ENCODE measurements at places on chromosomes 16 and 17.

DNA sequence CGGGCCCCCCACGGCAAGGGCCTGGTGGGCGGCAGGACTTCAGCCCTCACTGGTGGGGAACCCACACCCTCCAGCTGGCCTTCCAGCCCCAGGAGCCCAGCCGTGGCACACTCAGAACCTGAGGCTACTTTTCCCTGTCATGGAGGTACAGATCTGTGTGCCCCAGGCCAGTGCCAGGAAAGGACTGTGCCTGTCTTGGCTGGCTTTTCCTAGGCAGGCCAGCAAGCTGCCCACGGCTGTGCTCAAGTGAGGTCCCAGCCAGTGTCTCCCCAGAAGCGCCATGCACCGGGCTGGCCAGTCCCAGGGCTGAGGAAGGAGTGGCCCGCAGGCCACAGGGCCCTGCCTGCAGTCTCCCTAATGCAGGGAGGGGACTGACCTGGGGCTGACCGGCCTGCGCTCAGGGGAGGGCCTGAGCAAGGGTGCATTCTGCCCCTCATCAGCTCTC is 16.6 kb downstream of the ENGASE start:
- DNase-seq: no peak

GRCh38 chr17:64156670-64157069 is 26.7 kb upstream of the ERN1 start:
- no peak for DNase-seq

- DNase-seq: no peak
Observed at GRCh38 chr17:29603109-29603674, 10.3 kb downstream of the ANKRD13B start.

GRCh38 chr16:2691491-2692248 is 9.3 kb downstream of the KCTD5 start:
- DNase-seq: no peak

- no peak for DNase-seq
Observed at GRCh38 chr16:66397736-66398433, 29.2 kb upstream of the BEAN1 start.

- no peak for DNase-seq
Observed at GRCh38 chr17:43410557-43411368, 12.0 kb downstream of the ARL4D start.

GRCh38 chr16:53924331-53925106 is 220.6 kb downstream of the FTO start:
- DNase-seq: no peak

DNA sequence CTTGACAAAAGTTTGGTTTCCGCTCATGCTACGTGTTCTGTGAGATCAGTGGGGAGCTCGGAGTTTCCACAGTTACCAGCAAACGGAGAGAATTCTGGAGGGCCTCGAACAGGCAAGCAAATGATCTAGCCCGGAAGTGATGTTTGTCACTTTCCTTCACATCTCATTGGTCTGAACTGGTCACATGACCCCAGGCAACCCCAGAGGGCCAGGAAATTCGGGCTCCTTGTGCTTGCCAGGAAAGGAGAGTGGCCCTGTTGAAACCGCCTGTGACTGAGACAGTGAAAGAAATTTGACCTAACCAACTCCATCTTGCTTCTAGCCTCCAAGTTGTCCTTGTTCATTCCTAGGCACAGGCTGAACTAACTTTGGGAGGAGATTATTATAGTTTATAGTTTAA is 23.0 kb downstream of the SPPL2C start:
- no peak for DNase-seq

DNA sequence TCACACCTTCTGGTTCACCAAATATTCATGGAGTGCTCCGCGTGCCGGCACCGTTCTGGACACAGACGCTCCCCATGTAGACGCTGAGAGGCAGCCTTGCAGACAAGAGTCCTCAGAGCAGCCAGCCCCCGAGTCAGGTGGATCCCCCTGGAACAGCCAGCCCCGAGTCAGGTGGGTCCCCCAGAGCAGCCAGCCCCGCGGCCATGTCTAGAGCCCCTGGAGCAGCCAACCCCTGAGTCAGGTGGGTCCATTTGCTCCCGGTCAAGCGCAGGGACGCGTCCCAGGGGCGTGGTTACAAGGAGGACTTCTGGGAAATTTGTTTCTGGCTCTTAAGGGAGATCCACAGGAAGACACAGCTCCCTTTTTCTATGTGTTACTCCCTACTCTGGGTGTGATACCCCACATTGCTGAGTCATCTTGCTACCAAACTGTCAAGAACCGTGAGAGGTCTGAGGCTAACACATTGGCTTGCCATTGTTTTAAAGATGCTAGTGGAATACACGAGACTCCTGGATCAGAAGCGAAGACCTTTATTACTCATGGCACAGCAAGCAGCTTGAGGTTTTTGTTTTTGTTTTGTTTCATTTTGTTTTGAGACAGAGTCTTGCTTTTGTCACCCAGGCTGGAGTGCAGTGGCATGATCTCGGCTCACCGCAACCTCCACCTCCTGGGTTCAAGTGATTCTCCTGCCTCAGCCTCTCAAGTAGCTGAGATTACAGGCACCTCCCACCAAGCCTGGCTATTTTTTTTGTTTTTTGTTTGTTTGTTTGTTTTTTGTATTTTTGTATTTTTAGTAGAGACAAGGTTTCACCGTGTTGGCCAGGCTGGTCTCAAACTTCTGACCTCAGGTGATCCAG is 43.3 kb upstream of the CBFA2T3 start:
- DNase-seq: no peak

DNA sequence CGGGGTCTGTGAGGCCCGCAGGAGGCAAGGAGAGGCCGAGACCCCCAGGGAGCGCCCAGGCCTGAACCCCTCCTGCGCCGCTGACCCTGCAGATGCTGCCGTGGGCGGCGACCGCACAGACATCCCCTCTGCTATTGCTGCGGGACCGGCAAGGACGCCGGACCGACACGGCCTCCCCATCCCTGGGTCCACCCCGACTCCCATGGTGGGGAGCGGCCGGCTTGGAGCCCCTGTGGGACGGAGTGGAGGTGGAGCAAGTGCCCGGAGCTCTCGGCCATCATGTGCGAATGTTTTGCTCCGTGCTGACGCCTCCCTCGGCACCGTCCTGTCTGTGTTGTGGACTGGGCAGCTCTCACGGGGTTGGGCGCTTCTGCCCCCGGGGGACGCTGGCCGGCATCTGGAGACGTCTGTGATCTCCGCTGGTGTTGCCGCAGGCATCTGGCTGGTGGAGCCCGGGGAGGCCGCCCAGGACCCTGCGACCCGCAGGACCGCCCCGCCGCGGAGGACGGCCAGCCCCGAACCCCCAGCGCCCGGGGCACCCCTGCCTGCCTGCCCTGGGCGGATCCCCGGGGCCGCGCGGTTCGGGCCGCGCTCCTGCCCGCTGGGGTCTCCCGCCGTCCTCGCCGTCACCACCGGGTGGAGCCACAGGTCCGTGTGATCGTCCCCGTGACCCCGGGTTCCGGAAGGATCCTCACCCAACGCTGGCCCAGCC is 12.8 kb upstream of the GNG13 start:
- no peak for DNase-seq

GRCh38 chr16:54489225-54490111 is 202.9 kb upstream of the IRX3 start:
- DNase-seq: no peak

DNA sequence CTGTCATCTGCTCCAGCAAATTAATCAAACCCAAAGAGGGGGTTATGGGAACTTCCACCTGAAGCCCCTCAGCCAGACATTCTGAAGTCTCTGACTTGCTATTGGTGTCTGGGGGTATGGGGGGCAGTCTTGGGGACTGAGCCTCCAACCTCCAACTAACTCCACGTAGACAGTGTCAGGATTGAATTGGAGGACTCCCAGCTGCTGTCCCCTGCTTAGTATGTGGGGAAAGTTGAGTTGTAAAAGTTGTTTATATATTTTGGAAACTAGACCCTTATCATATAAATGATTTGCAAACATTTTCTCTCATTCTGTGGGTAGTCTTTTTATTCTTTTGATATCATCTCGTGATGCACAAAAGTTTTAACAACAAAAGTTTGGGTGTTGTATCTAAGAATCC is 689.2 kb downstream of the WWOX start:
- no peak for DNase-seq

- DNase-seq: no peak
Observed at GRCh38 chr17:49434821-49435670, 20.4 kb upstream of the PHB1 start.

DNA sequence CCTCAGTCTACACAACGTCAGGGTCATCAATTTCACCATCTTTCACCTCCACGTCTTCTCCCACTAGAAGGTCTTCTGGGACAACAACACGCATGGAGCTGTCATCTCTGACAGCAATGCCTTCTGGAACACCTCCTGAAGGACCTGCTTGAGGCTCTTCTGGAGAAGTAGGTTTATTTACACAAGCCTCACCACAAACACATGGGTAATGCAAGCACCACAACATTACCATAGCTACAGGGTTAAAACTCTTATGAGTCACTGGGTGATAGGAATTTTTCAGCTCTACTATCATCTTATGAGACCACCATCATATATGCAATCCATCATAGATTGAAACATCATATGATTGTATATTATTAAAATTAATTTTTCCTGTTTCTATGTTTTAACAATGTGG is 215.4 kb downstream of the CHD9NB start:
- no peak for DNase-seq

DNA sequence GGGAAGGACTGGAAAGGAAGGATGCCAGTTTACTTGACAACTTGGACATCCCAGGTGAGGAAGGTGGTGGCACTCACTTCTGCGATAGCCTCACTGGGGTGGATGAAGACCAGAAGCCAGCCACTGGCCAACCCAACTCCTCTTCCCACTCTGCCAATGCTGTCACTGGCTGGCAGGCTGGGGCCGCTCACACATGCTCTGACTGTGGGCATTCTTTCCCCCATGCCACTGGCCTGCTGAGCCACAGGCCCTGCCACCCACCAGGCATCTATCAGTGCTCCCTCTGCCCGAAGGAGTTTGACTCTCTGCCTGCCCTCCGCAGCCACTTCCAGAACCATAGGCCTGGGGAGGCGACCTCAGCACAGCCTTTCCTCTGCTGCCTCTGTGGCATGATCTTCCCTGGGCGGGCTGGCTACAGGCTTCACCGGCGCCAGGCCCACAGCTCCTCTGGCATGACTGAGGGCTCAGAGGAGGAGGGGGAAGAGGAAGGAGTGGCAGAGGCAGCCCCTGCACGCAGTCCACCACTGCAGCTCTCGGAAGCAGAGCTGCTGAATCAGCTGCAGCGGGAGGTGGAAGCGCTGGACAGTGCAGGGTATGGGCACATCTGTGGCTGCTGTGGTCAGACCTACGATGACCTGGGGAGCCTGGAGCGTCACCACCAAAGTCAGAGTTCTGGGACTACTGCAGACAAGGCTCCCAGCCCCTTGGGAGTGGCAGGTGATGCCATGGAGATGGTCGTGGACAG is 4.5 kb downstream of the ZNF646 start:
- no peak for DNase-seq

DNA sequence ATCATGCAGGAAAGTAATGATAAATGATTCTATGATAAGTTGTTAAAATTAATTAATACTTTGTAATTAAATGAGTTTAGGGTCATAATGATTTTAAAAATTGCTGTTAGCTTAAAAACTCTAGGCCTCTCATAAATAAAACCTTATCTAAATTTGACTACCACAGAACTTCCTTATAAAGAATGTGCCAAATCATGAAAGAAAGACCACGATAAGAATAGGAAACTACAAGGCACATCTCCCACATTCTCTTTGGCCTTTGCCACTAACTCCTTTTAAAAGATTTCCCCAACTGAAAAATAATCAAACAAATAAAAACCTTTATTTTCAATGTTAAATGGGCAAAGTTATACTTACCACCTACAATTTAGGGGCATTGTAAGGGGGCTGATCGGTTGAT is 164.6 kb upstream of the C17orf78 start:
- DNase-seq: no peak

GRCh38 chr17:77467521-77467920 is 326.8 kb downstream of the SEC14L1 start:
- DNase-seq: no peak

GRCh38 chr17:82909322-82909904 is 69.6 kb upstream of the ZNF750 start:
- DNase-seq: no peak

DNA sequence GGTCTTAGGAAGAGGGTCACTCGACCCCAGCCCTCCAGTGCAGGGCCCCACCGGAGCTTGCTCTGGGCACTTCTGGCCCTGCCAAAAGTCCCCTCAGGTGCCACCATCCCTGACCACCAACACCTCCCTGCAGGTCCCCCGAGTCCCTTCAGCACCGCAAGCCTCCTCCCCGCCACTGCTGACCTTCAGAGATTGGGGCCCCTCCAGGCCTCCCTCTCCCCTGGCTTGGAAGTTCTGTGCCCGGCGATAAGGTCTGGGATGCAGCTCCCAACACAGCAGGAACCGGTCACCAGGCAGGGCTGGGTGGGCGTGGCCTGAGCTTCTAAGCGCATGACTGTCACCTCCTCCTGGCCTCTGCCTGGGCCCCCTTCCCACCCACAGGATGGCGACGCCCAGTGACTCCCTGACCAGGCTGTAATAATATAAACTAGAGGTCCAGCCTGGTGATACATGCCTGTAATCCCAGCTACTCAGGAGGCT is 11.2 kb downstream of the PIEZO1 start:
- DNase-seq: no peak

Data from stimulated activated CD8-positive, alpha-beta memory T cell treated with anti-CD3 and anti-CD28 coated beads, Interleukin-7, amount 100 ng/mL, for 24 hours (primary cell).